Activated naive CD8-positive, alpha-beta T cell treated with anti-CD3 and anti-CD28 coated beads, Interleukin-2, amount 50 U/mL, for 24 hours (primary cell): ENCODE measurements at places on chromosomes 7 and 10.

GRCh38 chr10:48627984-48628609, 23.2 kb upstream of the ARHGAP22 start:
- DNase-seq, result no peak

DNA sequence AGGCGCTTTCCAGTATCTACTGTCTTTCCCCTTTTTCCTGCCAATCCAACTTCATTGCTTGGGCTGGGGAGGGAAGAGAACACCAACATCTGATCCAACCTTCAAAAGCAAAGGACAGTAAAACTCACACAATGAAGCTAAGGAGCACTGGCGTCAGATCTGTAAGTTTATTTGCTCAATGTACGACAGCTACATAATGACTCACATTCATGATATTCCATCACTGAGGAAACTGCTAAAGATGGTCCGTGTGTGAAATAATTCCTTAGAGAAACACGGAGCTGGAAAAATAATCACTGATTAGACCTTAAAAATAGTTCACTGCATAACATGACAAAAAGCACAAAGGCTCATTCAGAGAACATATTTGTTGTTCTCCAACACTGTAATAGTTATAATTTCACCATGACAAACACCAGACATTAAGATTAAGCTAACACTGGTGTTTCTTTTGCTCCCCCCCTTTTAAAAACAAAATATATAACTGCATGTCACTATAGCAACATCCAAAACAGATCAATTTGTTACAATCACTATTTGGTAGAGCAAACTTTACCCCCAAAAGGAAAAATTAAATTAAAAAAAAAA, 24.3 kb downstream of the HSPB1 start:
- no peak for DNase-seq

- no peak for DNase-seq
Measured at GRCh38 chr10:19833170-19833824, 17.1 kb downstream of the PLXDC2 start.

DNA sequence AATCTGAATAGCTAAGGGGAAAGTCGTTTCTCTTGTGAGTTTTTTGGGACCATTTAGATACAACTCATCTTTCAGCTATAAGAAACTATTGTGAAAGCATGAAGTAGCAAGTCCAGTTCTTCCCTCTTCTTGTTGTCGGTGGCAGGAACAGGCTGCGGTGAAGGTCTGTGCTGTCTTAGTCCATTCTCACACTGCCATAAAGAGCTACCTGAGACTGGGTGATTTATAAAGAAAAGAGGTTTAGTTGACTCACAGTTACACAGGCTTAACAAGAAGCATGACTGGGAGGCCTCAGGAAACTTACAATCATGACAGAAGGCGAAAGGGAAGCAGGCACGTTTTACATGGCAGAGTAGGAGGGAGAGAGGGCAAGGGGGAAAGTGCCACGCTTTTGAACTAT, 261.8 kb downstream of the GATA3 start:
- no peak for DNase-seq

DNA sequence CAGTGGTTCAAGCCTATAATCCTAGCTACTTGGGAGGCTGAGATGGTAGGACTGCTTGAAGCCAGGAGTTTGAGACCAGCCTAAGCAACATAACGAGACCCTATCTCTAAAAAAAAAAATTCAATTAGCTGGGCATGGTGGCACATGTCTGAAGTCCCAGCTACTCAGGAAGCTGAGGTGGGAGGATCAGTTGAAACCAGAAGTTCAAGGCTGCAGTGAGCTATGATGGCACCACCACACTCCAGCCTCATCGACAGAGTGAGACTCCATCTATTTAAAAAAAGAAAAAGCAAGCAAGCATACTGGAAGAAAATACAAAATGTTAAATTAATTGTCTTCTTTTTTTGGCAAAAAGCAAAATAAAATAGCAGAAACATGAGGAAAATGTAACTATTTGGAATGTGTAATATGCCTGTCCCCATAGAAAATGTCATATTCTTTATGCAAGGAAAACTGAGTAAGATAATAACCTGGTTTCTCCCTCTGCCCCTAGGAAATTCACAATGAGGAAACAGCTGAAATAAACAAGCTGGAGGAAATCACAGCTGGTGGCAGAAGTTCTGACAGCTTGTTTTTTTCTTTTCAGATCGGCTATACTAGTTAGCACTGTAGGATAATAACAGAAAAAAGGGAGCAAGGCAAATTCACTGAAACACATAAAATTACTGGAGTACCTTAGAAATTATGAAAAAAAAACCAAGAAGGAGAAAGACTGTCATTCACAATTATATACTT, 48.5 kb downstream of the HERPUD2 start:
- no peak for DNase-seq

DNA sequence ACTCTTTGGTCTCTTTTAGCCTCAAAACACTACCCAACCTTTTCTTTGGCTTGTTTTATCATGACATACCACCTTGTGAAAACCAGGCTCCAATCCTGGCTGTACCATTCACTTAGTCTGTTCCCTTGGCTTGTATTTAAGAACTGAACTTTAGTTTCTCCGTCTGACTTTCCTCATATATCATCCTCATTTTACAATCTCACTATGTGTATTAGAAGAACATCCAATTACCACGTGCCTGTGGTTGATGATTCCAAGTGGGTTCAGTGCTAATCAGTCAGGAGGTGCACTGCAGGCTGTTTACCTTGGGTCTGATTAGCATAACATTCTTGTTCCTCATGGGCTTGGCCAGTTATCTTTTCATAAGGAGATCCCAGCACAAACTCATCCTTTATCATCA, 144.8 kb upstream of the KLF14 start:
- no peak for DNase-seq

DNA sequence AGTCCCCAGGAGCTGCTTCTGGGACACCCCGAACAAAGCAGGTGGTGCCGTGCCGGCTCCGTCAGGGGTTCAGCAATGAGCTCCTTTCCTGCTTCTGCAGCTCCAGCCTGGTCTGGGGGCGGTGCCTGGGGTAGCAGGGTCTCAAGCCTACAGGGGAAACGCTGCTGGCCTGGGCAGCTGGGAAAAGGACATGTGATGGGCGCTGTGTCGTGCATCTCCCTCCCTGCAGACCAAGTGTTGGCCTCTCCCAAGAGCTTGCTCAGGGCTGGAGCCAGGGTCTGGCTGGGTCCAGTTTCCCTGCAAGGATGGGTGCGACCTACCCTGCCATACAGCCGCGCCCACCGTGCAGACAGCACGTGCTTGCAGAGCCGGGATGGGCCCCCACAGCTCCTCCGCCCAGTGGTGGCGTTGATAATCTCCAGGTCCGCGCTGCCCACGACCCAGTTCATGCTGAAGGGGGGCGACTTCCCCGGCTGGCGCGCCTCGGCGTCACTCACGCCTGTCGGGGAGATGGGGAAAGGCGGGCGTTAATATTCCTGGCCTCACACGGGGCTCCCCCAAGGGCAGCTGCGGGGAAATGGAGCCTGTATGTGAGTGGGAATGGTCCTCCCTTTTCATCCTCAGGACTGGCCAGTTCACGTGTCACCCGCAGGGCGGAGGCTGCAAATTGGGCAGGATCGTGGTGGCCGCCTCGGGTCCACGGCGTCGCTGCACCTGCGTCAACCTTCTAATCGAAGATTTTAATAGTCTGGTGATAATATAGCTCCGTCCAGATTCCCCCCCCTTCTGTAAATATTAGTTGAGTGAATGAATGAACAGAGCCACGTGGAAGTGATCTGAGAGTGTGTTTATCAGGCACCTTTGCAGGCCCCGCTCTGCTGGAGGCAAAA, 128.6 kb downstream of the WDR37 start:
- no peak for DNase-seq

GRCh38 chr7:105985229-105985628, 22.2 kb downstream of the CDHR3 start:
- DNase-seq, result no peak
